ENCODE measurements at places on chromosomes 11 and 22. TPM values are rescaled to one million over a fixed set of nuclear protein-coding genes. Genes with fewer than 3 reads are reported as not detected.
A peak's percentile ranks its signal among the peaks of the same experiment; 100 is the strongest.

Gene TSKU
- 11.2 TPM for polyA plus RNA-seq

- DNase-seq: no peak
Measured at GRCh38 chr11:28842716-28843115, 734.5 kb downstream of the METTL15 start.

DNA sequence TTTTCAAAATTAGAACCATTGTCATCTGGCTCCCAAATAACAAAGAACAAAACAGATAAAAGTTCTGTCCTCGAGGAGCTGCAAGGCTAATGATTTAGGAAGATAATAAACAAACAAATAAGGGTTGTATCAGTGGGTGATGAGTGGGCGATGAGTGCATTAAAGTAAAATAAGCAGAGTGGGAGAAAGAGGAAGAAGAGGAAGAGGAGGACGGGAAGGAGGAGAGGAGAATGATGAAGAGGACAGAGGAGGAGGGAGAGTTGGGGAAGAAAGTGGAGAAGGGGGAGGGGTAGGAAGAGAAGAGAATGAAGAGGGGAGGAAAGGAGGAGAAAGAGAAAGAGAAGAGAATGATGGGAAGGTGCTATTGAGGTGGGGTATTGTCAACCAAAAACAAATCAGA, 33.4 kb upstream of the ISX start:
- DNase-seq: no peak

Gene TEAD1
- polyA plus RNA-seq: 14.4 TPM

- DNase-seq: no peak
Measured at GRCh38 chr11:98183034-98183433, 837.7 kb upstream of the CNTN5 start.

DNA sequence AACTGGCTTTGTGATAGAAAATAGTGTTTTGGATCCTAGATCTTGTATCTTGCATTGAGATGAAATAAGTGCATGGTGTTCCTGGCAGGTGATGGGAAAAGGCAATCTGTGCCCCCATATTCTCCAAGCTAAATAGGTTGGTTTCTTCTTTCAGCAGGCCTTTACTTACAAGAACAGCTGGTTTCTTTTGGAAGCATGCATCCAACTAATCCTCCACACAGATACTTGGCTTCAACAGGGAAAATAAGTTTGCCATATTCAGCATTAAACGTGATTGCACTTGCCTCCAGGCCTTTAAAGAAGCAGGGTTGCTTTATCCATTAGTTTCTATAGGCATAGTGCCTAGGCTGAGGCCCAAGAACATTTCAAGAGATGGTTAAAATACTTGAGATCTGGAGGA, 59.9 kb downstream of the APIP start:
- DNase-seq: no peak

Gene NCAM1
- polyA plus RNA-seq: 270 TPM

GRCh38 chr11:32792111-32792947, 2.1 kb downstream of the CCDC73 start:
- no peak for DNase-seq

Gene FXYD6
- 54.0 TPM for polyA plus RNA-seq

DNA sequence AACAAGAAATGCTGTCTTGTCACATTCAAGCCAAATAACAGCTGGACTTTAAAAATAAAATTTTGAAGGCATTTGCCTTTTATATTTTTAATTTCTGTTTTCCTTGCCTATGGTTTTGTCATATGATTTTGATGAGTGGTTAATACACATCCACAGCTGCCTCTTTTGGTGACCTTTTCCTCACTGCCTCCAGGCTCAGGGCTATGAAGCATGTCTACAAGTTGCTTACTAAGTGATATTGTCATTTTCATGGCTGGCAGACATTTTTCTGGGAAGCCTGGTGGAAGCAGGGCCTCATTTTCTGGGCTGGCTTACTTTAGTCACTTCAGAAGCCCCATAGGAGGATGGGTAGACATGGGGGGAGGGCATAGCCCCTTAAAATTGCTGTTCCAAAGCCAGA, 344.9 kb downstream of the SOX6 start:
- no peak for DNase-seq

- DNase-seq: no peak
Measured at GRCh38 chr11:75402002-75402773, 2.9 kb downstream of the RPS3 start.

DNA sequence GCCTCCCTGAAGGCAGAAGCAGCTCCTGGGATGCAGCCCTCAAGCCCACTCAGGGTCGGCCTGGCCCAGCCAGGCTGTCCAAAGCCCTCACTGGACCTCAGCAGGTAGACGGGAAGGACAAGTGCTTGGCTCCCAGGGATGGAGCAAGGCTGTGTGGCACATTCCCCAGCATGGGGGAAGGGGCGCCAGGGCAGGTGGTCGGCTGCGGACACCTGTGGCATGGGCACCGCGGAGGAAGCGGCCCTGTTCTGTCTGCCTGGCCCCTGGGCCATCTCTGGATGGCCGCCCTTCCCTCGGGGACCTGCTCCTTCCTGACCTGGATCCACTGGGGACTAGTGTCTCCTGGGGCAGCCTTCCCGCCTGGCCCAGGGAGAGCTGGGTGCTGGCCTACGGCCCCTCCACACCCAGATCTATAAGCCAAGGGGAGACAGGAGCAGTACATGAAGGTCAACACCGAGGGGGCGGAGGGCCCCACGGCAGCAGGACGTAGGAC, 26.0 kb downstream of the CHID1 start:
- DNase-seq: no peak

DNA sequence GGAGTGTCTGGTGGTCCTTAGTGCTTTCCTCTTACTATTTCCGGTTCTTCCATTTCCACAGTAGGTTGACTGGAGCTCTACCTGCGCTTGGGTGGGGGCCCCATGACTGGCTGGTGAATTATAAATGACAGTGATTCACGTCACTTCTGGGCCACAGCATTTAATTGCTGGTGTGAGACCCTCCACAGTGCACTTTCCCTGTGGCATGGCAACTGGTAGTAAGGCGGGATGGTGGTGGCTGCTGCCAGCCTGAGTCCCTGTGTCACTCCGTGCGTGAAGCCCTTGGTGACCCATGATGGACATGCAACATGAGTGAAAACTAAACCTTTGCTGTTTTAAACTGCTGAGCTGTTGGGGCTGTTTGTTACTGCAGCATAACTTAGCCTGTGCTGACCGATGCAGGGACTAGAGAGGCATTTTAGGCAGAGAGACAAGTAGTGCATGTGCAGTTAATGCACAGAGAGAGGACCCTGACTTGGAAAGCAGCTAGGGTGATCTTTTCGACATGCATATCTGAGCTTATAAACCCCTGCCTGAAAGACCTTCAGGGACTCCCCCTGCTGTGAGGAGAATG, 3.1 kb downstream of the PRDM11 start:
- DNase-seq: no peak

DNA sequence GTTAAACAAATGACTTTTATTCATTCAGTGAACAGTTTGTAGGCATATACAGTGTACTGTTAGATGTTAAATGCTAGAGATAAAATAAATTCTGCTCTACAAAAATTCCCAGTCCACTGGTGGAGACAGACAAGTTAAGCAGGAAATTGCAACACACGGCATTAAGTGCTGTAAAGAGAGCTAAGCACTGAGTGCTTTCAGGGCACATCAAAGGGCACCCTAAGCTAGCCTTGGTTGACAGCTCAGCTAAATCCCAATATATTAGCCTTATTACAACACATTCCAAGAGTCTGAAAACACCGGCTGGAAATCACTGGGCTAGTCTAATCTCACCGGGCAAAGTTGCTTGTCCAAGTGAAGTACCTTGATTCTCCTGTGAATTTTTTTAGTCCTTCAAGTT, 55.1 kb downstream of the NOX4 start:
- DNase-seq: no peak

- no peak for DNase-seq
Measured at GRCh38 chr22:38860283-38861169, 11.5 kb downstream of the CBX6 start.

Gene NRIP3
- 0.23 TPM for polyA plus RNA-seq

- DNase-seq: peak; percentile 30
Measured at GRCh38 chr11:121892131-121892681, 223.8 kb downstream of the BLID start.

Gene ZNF70
- polyA plus RNA-seq: 1.6 TPM

DNA sequence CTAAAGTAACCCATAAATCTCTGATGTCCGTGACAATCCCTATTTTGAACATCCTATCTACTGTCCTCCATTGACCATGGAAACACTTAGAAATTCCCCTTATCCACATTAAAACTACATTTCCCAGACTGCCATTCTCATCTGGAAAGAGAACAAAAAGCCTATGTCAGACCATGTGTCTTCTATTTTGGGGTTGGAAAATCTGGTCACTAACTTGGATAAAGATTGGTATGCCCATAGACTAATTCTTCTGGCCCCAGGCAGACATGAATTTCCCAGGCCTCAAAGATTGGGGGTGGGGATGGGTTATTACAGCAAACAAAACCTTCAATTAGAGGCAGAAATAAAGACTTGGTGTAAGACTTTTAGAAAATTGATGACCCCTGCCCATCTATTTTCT, 30.9 kb upstream of the CREB3L1 start:
- no peak for DNase-seq

GRCh38 chr22:25420925-25421904, 143.3 kb upstream of the GRK3 start:
- DNase-seq: no peak

DNA sequence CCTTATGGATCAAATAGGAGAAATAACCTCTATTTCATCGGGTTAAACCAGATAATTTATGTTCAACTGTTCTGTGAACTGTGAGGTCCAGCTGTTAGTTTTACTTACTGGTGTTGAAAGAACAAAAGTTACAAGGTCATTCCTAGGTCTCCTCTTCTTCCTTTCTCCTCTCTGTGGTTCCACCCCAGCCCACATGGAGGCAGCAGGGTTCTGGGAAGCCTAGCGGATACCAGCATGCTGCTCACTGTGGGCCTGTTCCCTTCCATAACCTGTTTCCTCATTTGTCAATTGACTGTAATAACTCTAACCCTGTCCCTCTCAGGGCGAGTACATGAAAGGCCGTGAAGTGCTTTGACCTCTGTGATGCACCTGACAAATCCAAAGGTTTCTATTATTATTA, 27.8 kb downstream of the RELT start:
- DNase-seq: peak; percentile 81

DNA sequence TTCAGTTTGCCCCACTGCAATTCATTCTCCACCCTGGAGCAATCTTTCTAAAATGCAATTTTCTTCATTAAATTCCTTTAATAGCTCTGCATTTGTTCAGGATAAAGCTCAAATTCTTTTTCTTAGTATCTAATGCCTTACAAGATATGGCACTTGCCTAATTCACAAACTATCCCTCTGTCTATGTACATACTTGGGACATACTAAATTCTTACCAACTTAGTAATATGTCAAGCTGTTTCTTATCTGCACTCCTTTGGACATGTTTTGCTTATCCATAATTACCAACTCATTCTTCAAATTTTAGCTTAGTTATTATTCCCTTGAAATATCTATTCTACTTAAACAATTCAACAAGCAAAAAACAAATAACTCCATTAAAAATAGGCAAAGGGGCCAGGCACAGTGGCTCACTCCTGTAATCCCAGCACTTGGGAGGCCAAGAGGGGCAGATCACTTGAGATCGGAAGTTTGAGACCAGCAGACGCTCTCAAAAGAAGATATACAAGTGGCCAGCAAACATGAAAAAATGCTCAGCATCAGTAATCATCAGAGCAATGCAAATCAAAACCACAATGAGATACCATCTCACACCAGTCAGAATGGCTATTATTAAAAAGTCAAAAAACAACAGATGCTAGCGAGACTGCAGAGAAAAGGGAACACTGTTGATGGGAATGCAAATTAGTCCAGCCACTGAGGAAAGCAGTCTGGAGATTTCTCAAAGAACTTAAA, 96.9 kb downstream of the FAM76B start:
- no peak for DNase-seq

DNA sequence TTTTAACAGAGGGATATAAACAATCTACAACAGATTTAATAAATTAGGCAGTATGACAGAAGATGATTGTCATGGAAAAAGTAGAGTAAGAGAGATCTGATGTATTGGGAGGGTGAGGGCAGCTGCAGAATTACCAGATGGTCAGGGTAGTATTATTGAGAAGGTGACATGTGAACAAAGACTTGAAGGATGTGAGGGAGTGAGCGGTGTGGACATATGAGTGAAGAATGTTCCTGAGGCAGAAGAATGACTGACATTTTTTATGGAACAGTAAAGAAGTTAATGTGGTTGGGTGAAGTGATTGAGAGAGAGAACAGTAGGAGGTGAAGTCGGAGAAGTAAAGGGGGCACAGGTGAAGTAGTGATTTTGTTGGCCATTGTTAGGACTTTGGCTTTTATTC, 42.4 kb upstream of the HIPK3 start:
- DNase-seq: no peak

Gene UCP2
- 11.9 TPM for polyA plus RNA-seq

DNA sequence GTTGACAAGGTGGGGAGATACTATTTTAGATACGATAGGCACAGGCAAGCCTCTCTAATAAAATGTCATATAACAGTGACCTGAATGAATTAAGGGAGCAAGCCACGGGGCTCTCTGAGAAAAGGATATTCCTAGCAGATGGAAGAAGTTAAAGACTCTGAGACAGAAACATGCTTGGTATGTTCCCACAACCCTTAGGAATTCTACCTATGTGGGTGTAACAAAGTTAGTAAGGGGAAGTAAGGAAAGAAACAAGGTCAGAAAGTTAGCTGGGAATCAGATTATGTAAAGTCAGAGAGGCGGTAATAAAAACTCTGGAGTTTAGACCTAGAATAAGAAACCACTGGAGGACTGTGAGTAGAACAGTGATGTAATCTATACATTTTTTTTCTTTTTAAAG, 59.7 kb upstream of the GDPD4 start:
- no peak for DNase-seq

- DNase-seq: no peak
Measured at GRCh38 chr22:39501644-39502108, 414 bp upstream of the MIEF1 start.

Gene RAB36
- polyA plus RNA-seq: 0.55 TPM

GRCh38 chr11:117789241-117789640, 7.8 kb downstream of the DSCAML1 start:
- no peak for DNase-seq

DNA sequence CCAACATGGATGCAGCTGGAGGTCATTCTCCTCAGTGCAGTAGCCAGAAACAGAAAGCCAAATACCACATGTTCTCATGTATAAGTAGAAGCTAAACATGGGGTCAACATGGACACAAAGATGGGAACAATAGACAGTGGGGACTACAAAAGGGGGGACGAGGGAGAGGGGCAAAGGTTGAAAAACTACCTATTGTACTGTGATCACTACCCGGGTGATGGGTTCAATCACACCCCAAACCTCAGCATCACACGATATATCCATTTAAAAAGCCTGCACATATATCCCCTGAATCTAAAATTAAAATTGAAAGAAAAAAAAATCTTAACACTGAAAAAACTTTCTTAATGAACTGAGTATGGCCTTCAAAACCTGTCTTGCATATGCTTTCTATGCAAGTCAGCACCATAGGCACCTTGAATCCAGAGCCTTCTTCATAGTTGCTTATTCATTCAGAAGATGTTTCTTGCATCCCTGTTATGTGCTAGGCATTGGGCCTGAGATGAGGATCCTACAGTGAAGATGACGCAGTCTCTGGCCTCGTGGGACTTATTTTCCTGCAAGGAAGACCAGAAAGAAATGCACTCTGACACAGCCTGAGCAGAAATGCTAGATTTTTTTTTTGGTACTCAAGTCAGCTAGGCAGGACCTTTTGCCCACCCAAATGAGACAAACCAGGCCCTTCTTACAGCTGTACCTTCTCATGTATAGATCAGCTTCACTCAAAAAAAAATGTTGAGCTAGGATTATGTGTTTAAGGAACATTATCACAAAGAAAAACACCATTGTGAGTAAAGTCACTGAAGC, 21.0 kb downstream of the NNMT start:
- DNase-seq: no peak

Gene MPPED2
- polyA plus RNA-seq: 2.7 TPM

GRCh38 chr22:30890686-30891442, 77.7 kb downstream of the MORC2 start:
- no peak for DNase-seq

Data from heart left ventricle (tissue), 16 donors.